ENCODE measurements at places on chromosomes 13 and 19. TPM values are rescaled to one million over a fixed set of nuclear protein-coding genes. Genes with fewer than 3 reads are reported as not detected.

The TRAPPC6A gene
- 7.2 TPM for total RNA-seq

The SELENOW gene
- 370 TPM for total RNA-seq

The RFPL4A gene
- total RNA-seq = not detected

The KLK12 gene
- not detected for total RNA-seq

The CLEC11A gene
- total RNA-seq = 2.5 TPM

The NACC1 gene
- 22.1 TPM for total RNA-seq

The KLK3 gene
- not detected for total RNA-seq
